ENCODE measurements at places on chromosomes 6 and 20.

DNA sequence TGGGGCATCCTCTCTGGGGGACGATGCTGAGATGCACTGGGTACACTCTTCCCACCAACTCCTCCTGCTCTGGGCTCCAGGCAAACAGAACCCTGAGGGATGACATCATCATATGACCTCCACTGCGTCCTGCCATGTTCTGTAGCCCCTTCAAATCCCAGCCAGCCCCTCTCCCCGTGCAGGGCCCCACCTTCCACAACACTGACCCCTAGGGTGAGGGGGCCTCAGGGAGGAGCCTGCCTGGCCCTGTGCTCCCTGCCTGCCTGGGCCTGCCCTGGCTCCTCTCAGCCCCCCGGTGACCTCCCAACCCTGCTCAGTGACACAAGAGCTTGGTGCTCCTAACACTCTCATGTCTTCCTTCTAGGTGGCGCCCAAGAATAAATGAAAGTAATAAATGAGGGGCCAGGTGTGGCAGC is 9.6 kb upstream of the SPDEF start:
- no peak for DNase-seq

DNA sequence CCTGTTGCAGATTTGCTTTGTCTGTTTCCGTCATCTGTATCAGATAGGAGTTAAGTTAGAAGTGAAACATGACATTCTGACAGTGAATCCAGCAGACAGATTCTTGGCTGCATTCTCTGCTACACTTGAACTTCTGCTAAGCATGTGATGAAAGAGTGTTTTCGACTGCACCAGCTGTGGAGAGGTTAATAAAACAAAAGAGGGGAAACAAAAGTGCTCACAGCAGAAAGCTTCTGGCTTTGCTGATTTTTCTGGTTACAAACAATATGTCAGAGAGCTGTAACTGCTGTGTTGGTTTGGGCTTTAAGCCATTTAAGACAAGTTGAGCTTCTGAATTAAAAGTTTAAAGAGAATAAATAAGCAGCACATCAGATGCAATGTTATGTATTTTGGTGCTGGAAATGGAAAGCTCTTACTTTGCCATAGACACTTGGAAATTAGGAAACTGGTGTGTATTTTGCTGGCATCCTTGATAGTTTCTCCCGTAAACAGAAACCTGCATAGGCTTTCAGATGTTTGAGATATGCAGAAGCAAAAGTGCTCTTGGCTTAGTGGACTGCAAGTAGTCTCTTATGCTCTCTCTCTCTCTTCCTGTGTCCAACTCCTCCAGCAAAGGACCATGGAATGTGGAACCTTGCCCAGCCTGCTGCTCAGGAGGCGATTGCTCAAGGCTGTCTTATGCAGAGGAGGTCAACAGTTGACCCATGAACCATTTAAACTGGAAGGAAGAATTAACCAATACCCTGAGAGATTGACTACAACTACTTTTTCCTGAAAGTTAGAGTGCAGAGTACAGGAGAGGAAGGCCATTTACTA is 104.9 kb downstream of the RPS12 start:
- no peak for DNase-seq

DNA sequence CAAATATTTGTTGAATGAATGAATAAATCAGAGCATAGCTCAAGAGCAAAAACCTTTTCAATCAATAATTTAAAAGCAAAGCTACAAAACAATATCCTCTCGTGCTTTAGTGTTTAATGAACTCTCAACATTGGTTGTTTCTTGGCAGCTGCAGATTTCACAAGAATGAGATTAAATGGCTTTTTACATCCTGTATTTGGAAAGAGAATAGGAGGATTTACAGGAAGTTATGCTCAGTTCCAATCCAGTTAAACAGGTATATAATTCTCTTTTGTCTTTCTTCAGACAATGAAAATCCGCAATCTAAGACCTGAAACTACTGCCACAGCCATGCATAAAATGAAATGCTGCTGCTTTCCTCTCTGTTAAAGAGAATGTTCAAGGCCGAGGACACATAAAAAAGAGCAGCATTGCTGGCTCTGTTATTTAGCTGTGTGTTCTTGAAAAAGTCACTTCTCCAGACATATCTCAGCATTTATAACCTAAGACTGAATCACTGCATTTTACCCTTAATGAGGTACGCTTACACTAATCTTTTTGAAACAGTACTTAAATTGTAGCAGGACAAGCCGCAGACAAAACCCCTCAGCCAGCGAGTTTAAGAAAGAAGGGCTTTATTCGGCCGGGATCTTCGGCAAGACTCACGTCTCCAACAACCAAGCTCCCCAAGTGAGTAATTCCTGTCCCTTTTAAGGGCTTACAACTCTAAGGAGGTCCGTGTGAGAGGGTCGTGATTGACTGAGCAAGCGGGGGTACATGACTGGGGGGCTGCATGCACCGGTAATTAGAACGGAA is 3.6 kb downstream of the C6orf52 start:
- no peak for DNase-seq

- no peak for DNase-seq
Measured at GRCh38 chr20:62560162-62560561, 82.1 kb upstream of the SLCO4A1 start.

DNA sequence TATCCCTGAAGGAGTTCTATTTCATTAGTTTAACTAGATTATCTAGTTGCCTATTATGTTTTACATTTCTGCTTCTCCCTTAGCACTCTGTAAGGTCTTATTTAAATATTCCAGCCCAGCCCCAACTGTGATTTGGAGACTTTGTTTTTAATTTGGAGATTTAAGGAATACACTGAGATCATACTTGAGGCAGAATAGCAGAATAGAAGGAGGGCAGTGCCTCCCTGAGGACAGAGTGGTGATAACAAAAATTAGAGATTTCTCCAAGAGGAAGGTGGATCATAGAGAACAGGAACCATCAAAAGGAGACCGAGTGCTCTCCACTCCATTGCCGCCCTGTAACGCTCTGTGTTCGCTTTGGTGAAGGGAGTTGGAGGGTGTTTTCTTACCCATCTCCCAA is 14.8 kb upstream of the CD164 start:
- no peak for DNase-seq

- no peak for DNase-seq
Measured at GRCh38 chr6:33860706-33861474, 57.1 kb upstream of the MLN start.

GRCh38 chr20:37308086-37309050 is 18.9 kb downstream of the MANBAL start:
- no peak for DNase-seq

DNA sequence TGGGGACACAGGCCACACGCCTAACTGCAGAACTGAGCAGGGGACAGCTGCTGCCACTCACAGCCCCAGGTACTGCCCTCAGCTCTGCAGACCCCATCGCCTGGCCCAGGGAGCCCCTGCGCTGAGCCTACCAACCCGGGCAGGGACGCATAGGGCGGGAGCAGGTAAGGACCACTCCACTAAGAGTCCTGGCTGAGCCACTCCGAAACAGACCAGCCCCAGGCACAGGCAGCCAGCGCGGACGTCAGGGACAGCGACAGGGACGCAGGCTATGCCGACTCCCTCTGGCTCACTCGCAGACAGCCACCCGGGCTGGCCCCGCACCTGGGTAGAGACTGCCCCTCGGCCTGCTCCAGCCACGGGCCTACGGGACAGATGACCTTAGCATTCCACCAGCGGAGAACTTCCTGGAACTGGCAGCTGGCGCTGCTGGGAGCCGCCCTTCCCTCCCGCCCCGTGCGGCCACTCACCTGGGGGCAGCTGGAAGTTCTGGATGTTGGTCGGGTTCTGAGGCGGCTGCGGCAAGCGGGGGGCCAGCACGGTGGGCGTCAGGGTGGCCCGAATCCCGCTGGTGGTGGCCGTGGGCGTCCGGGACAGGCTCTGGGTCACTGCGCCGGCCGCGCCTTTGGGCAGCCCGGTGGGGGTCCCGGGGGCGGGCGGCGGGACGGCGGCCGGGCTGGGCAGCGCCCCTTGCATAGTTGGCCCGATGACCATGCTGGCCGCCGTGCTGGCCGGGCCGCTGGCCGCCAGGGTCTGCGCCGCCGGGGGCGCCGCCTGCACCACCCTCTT is 1.5 kb downstream of the TAF4 start:
- DNase-seq = no peak

GRCh38 chr6:109383438-109383940 is 1.2 kb upstream of the CD164 start:
- no peak for DNase-seq

- no peak for DNase-seq
Measured at GRCh38 chr6:39389484-39389767, 66.9 kb upstream of the KCNK16 start.

GRCh38 chr20:46137816-46138215 is 19.7 kb downstream of the CD40 start:
- DNase-seq = no peak

DNA sequence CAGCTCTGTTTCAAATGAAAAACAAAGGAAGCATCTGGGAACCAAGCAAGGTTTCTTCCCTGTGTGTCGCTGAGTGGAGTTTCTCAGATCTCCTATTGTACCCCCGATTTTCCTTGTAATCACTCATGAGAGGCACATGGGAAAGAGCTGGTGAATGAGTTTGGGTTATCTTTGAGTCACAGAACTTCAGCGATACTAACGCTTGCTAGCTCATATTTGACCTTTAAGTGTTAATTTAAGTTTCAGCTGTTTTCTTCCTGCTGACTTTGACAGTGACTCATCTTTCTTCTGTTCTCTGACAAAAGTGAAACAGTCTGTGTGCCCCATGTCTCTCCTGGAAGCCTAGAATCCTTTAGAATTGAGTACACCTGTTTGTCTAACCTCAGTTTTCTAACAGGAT is 261.1 kb upstream of the RGS17 start:
- no peak for DNase-seq

- DNase-seq = no peak
Measured at GRCh38 chr6:6980999-6981597, 126.7 kb upstream of the RREB1 start.

- no peak for DNase-seq
Measured at GRCh38 chr20:33119725-33120720, 40.6 kb downstream of the BPIFB4 start.

DNA sequence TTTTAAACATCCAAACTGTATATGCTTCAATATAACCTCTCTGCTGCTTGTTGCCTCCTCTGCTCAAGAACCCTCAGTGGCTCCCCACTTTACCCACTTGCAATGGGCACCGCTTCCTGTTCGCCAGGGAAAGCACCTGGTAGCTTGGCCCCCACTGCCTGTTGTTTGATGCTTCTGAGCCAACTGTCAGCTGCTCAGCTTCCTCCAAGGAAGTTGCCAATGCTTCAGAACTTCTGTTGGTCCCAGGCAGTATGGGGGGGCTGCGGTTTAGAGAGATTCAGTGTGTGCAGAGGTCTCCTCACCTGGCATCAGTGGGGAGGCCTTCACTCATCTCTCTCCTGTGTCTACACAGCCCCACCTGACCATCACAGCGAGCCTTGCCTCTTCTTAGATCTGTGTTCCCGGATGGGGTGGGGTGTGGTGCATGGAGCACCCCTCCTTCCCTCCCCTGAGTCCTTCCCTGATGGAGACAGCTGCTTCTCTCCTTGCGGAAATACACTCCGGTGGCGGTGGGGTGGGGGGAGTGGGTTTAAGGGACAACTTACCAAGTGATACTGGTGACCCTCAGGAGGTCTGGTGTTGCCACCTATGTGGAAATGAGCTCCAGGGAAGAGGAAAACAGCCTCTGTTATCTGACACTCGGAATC is 308.1 kb downstream of the CDH26 start:
- no peak for DNase-seq

- DNase-seq = no peak
Measured at GRCh38 chr6:119446115-119446554, 96.6 kb upstream of the MAN1A1 start.

DNA sequence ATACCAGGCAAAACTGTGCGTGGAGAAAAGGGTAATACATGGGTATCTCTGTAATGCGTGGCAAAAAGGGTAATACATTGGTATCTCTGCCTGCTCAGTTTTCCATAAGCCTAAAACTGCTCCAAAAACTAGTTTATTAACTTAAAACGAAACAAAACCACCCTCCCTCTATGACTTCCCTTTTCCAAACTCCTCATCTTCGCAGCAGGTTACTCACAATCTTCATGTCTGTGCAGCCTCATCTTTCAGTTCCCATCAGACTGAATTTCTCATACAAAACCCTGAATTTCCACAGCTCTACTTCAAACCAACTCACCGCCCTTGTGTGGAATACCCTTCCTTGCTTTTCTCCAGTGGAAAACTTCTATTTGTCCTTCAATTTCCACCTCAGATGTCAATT is 199.4 kb downstream of the PHACTR1 start:
- no peak for DNase-seq

- no peak for DNase-seq
Measured at GRCh38 chr20:24146231-24146634, 157.7 kb upstream of the GGTLC1 start.

DNA sequence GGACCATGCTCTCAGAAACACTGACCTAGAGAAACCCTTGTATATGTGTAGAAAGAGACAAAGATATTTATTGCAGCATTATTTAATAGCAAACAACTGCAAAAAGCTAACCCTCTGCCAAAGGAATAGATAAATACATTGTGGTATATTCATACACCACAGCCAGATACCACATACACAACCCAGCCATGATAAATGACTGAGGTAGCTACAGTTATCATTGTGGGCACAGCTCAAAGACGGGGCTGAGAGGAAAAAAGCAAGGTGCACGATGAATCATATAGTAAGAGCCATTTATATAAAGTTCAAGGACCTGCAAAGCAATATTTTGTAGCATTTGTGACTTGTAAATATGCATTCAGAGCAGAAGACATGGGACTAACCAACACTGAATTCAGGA is 30.8 kb downstream of the RSPO4 start:
- no peak for DNase-seq

DNA sequence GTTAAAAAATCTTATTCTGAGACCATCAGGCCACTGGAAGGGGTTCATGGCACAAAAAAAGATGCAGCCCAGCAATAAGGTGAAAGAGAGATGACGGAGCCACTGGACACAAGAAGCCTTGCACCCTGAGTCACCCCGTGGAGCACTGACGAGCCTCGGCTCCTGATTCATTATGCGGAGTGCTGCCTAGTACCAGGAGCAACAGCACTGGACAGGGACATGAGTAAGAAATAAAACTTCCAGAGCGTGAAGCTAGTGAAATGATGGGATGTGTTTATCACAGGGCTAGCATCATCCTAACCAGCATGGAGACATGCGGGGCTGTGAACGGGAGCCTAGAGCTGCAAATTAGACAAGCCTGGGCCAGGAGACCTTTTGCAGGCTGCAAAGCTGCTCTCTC is 53.3 kb downstream of the RNASET2 start:
- no peak for DNase-seq

- DNase-seq = no peak
Measured at GRCh38 chr6:157760589-157761330, 62.3 kb upstream of the SNX9 start.

DNA sequence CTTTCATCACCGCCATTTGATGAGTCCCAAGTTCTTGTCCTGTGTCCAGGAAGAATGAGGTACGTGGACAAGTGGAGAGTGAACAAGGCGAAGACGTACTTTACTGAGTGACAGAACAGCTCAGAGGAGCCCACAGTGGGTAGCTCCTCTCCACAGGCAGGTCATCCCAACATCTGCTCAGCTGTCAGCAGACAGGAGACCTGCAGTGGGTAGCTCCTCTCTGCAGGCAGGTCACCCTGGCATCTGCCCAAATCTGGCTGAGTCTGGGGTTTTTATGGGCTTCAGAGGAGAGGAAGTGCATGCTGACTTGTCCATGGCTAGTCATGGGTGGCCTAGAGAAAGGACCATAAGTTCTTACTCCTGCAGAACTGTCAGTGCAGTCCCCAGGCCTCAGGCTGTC is 32.7 kb upstream of the PDYN start:
- no peak for DNase-seq

GRCh38 chr20:6519556-6519955 is 247.9 kb upstream of the BMP2 start:
- no peak for DNase-seq

GRCh38 chr6:36142971-36143838 is 12.9 kb downstream of the MAPK13 start:
- no peak for DNase-seq

All from stimulated activated CD4-positive, alpha-beta T cell treated with anti-CD3 and anti-CD28 coated beads, Interleukin-1b, Interleukin-23, amount 100 ng/mL, for 1 hour (primary cell).